Astrocyte of the cerebellum (primary cell): ENCODE measurements at places on chromosomes 2 and 18.
A peak's percentile ranks its signal among the peaks of the same experiment; 100 is the strongest.

- no peak for DNase-seq
Measured at GRCh38 chr2:135688978-135689377, 52.7 kb upstream of the UBXN4 start.

DNA sequence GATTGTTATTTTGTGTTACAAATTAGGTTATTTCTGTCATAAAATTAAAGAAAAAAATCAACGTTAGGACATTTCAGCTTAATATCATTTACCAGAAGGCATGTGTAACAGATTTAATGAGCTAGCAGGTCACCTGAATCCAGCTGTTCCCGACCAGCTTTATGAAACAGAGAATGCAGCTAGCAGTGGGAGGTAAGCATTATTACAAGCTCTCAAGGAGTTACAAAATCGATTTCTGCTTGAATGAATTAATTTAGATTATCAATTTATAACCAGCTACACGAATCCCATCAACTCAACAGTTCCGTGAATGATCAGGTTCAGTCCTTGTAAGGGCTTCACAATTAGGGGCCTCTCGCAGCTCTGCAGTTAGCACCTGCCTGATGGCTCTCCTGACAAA lies 211.9 kb downstream of the PTGR3 start:
- DNase-seq, result no peak

GRCh38 chr2:224850081-224850480 lies 133.9 kb upstream of the CCDC195 start:
- no peak for DNase-seq

DNA sequence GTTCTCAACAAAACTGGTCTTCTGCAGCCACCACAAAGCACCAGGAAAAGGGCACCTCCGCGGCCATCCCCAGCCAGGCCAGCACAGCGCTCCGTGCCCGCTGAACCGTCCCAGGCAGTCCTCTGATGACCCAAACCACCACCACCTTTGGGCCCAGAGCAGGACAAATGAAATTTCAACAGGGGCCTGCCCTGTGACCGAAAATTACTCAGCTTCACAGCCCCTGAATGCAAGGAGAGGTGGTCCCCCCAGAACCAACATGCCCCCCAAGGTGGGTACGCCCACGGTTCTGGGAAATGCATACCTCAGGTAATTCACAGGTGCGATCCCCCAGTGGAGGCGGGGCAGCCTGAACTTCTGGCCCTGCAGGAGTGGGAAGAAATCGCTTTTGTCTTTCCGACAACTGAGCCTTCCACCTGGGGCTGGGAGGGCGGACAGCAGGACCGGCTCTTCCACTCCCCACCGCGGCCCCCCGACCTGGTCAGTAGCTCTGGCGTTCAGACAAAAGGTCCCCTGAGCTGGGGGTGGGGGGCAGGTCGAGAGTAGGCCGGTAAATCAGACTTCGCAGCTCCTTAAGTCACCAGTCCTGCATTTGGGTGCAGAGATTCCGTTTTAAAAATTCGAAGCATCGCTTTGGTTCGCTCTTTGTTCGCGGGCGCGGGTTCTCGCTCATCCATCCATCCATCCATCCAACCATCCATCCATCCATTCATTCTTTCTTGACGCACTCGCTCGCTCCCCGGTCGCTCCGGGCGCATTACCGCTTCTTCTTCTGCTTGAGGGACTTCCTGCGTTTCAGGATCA lies 1.4 kb downstream of the ARL4C start:
- DNase-seq, result no peak

GRCh38 chr2:167136879-167137596 lies 248.8 kb downstream of the XIRP2 start:
- DNase-seq, result no peak

DNA sequence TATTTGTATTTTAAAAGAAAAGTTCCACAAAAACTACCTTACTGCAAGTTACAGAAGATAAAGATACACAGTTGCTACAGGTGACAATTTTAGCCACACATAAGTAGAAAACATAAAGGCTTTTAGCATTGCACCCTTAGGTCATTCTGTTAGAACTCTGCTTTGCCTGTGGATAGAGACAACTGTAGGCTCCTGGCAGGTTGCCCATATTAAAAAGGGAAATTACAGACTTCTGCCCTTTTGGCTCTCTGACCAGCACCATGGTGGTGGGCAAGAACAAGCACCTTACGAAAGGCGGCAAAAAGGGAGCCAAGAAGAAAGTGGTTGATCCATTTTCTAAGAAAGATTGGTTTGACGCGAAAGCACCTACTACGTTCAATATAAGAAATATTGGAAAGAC lies 223.3 kb downstream of the MC4R start:
- DNase-seq, result no peak

GRCh38 chr2:239440511-239440959 lies 39.7 kb upstream of the HDAC4 start:
- DNase-seq, result no peak

GRCh38 chr2:198374375-198375082 lies 570.1 kb downstream of the PLCL1 start:
- peak; percentile 74 for DNase-seq

DNA sequence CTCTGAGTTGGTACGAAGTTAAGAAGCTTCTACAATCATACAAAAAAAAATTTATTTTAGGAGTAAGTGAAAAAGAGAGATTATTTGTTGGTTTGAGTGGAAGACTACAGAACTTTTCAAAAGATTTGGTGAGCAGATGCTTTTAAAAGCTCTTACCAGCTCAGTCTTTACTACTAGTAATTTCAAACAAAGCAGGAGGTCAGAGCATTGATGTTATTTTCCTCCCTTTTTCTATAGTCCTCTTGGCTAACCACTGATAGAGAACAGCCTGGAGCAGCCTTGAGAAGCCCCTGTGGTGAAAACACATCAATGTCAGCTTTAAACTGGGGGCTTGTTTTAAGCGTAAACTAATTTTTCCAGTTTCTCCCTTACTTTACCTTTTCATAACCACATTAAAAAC lies 559.3 kb upstream of the CDH2 start:
- DNase-seq, result no peak

DNA sequence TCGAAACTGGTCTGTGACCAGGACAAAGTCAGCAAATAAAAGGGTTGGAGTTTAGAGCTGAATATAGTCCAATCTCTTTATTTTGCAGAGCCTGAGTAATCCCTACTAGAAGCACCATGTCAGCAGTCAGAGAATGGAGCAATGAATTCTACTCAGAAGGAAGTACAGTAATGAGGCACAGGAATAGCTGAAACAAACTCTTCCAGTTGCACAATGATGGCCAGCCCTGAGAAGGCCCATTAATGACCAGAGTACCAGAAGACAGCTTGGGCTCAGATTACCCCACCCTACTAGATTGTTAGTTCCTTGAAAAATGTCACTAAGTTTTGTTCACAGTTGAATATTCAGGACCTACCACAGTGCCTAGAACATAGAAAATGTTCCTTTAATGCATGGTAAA lies 40.3 kb upstream of the SCG2 start:
- no peak for DNase-seq
